ENCODE measurements at places on chromosomes 16 and 17. TPM values are rescaled to one million over a fixed set of nuclear protein-coding genes. Genes with fewer than 3 reads are reported as not detected.

DNA sequence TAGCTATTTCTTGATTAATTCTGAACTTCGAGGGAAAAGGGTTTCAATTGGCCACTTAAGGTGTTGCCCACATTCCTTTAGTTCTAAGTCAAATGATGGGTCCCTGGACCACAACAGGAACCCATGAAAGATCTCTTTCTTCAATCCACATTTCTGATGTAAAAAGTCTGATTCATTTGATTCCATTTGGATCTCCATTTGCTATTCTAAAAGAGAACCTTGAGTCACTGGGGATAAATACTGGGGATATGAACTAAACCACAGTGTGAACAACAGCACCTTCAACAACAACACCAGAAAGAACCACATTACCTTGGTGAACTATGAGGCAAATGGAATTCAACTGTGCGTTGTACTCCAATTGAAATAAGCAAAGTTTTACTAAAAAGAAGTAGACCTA, 108.9 kb upstream of the IRX5 start:
- no peak for DNase-seq

- no peak for DNase-seq
Measured at GRCh38 chr17:9536061-9536460, 39.6 kb downstream of the STX8 start.

DNA sequence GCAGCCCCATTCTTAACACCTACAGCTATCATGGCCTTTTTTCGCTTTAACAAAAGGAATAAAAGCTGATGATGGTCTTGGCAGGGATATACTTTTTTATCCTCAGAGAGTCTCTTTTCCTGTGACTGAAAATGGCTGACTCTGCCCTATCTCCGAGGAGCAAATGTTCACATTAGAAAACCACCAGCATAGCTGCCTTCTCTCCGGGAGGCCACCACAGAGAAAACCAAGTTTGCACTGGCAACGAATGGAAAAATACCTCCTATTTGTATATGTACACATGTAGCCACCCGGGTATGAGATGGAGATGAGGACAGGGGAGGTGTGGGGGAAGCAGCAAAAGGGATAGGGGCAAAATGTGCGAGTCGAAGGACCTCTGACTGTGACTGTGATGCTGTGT, 88.2 kb downstream of the STX8 start:
- no peak for DNase-seq

NUFIP2 gene
- total RNA-seq, result 38.9 TPM

GRCh38 chr16:359067-359763, 6.7 kb upstream of the AXIN1 start:
- no peak for DNase-seq

UBALD2 gene
- total RNA-seq, result 1.4 TPM

DNA sequence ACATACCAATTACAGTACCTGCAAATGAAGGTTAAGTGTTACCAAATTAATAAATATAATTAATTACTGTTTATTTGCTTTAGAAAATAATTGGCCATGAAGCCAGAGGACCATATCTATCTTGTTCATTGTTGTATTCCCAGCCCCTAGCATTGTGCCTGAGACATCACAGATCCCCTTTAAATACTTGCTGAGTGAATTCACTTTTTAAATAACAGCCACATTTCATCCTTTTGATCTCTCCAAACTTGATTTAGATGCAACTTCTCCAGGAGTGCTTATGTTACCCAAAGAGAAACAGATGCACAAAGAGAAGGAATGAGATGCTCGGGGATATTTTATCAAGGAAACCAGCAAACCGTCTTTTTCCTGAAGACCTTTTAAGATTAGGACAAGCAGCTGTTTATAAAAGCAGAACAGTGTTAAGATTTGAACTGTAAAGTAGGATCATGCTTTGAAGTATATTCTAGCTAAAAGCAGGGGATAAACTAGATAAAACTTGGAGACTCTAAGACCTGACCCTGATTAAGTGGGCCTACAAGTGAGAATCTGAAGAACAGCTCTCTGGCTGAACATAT, 66.3 kb downstream of the CHD9 start:
- DNase-seq, result no peak

RNF222 gene
- total RNA-seq, result not detected

UTS2R gene
- not detected for total RNA-seq

DNA sequence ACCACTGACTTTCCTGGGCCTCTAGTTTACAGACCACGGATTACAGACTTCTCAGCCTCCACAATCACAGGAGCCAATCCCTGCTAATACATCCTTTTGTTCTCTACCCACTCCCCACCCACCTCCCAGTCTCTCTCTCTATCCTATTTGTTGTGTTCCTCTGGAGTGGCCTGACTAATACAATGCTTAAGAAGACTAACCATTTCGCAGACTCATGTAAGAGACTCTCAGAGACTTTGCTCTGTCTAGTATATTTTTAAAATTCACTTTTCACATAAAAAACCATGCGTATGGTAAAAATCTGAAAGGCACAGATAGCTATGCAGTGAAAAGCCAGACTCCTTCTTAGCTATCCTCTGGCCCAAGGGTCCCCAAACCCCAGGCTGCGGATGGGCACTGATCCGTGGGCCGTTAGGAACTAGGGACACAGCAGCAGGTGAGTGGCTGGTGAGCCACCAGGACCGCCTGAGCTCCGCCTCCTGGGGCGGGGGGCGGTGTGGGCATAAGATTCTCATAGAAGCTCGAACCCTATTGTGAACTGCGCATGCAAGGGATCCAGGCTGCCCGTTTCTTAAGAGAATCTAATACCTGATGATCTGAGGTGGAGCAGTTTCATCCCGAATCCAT, 7.6 kb downstream of the PIK3R6 start:
- no peak for DNase-seq

- no peak for DNase-seq
Measured at GRCh38 chr16:427250-427649, 1.8 kb downstream of the RAB11FIP3 start.

CCDC200 gene
- not detected for total RNA-seq

NPIPA8 gene
- 1.1 TPM for total RNA-seq

DNA sequence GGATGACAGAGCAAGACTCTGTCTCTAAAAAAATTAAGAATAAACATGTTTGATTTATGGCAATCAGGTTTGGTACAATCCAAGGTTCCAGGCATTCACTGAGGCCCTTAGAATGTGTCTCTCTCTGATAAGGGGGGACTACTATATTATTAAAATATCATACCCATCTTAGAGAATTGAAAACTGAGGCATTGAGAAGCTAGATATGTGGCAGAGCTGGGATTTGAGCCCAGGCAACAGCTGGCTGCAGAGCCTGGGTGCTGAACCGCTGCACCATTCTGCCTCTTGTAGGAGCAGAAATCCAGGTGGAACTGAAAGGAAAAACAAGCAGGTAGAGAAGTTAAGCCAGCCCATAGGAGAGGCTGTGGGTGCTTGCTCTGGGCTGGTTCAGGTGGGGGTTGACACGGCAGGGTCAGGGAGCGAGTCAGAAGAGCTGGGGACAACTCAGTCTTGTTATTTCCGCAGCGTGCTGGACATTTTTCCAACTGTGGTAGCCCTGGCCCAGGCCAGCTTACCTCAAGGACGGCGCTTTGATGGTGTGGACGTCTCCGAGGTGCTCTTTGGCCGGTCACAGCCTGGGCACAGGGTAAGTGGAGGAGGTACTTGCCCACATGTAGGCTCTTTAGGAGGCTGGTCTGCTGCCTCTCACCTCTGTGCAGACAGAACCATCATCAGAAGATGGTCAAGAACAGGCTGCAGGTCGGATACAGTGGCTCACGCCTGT, 62.5 kb downstream of the WIPI1 start:
- DNase-seq, result no peak

GFAP gene
- total RNA-seq, result not detected

DNA sequence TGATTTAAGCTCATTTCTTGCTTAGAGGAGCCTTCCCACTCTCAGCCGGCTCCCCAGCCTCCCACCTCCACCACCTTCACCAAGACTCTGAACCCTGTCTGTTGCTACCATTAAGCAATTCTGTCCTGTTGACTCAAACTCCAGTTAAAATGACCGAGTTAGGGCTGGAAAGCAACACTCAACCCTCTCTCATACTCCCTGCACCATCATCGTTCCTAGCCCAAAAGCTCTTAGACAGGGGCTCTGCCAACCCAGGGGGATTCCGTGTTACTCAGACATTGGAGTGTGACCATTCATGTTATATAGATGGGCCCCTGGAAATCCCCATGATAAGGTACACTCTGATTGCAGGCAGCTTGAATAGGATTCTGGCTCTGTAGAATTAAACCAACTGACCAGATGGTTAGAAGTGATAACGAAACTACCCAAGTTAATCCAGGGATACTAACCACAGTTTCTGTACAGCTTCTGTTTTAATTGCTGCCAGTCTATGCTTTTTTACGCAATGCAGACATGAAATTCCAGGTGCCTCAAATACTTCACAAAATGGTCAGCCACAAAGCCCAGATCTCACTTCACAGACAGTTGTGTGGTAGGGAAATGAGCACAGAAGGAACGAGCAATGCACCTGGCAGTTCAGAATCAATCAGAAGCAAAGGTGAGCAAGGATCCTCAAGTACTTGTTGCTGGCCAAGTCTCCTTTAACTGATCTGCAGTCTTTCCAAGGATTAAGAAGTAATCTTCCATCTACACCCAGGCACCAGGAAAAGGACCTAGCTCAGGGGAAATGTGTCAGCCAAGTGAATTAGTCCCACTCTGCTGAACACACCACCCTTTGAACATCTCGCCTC, 2.1 kb downstream of the SSTR2 start:
- no peak for DNase-seq

TMEM204 gene
- total RNA-seq, result 7.0 TPM

GRCh38 chr17:38609280-38610031, 3.7 kb upstream of the SRCIN1 start:
- DNase-seq, result no peak

EVPL gene
- not detected for total RNA-seq

DNA sequence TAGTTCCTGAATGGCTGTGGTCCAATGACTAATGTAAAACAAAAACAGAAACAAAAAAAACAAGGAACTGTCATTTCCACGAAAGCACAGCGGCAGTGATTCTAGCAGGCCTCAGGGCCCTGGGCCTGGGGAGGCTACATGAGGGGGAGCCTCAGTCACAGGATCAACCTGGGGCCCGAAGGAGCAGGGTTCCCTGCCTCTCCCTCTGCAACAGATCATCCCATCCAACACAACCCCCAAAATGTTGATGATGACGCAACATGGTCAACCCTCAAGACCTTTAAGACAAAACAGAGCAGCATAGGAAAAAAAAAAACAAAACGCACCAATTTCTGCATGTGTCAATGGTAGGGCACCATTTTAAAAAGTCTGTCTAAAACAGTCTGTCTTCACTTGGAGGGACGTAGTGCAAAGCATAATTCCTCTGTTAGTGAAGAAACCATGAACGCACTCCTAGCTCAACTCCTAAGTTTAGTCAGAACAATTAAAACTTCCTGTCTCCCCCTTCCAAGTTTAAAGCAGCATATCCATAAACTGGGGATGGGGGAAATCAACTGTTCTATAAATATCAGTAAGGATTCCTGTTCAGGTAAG, 32.3 kb downstream of the AXIN2 start:
- DNase-seq, result no peak

GRCh38 chr16:57984443-57985203, 13.7 kb upstream of the CNGB1 start:
- peak; percentile 62 for DNase-seq

DNA sequence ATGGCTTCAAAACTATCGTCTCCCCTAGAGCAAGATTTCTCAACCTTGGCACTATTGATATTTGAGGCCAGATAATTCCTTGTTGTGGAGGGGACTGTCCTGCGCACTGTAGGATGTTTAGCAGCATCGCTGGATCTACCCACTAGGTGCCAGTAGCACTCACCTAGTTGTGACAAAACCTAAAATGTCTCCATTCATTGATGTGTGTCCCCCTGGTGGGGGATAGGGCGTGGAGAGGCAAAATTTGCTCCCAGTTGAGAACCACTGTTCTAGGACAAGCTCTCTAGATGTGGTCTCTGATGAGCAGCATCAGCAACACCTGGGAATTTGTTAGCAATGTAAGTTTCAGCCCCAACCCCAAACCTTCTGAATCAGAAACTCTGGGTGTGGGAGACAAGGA, 259.0 kb downstream of the XYLT1 start:
- no peak for DNase-seq

GRCh38 chr16:14409563-14409962, 220.5 kb downstream of the PARN start:
- DNase-seq, result peak; percentile 91

- DNase-seq, result no peak
Measured at GRCh38 chr16:85105475-85105874, 6.8 kb downstream of the CIBAR2 start.

DNA sequence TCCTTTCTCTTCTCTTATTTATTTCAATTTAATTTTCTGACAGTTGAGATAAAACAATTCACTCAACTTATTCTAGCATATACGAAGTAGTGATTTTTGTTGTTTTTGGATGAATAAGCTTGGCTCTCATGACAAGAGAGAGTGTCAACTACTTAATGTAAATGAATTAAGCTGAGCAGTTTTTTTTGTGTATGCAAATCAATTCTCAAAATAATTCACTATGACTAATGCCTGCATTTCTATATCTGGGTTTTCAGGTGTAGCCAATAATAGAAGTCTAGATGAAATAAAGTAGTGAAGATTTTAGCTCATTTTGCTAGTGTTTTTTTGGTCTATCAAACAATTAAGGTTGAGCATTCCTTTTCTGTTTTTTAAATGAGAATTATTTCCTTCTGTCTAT, 1354.0 kb downstream of the CDH8 start:
- no peak for DNase-seq

ADPRM gene
- total RNA-seq, result 12.2 TPM

DNA sequence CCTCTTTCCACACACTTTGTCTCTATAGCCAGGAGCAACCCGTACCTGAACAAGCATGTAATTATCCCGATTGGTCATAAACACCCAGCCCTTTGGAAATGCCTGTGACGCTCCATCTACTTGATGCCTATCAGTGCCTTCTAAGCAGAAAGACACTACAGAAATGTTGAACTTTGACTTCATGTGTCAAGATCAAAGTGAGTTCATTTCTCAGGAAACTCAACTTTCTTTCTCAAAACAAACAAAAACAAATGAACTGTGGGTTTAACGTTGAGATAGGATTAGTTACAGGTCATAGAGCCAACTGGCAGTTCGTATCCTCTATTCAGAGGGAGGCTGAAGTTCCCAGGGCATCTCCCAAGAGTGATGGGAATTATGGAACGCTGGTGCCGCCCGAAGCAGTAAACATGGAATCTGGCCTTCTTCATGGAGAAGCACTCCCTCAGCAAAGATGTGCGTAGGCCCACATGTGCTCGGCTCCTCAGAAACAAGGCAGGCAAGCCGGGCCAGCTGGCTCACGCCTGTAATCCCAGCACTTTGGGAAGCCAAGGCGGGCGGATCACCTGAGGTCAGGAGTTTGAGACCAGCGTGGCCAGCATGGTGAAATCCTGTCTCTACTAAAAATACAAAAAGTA, 9.5 kb downstream of the SLC6A4 start:
- no peak for DNase-seq

GRCh38 chr17:36761203-36761950, 160.0 kb downstream of the MRM1 start:
- no peak for DNase-seq

GRCh38 chr16:80703131-80704071, 101.0 kb downstream of the CDYL2 start:
- no peak for DNase-seq

- peak; percentile 73 for DNase-seq
Measured at GRCh38 chr17:39699818-39700147, at the start of gene ERBB2. ERBB2 (plus strand) TSS chr17:39700064; CDS start chr17:39700239, 175 bp downstream.

- peak; percentile 68 for DNase-seq
Measured at GRCh38 chr17:29568331-29569244, at the start of gene TP53I13. TP53I13 (plus strand) TSS chr17:29568701; CDS start chr17:29568759, 58 bp downstream.

TBX21 gene
- not detected for total RNA-seq
